ENCODE measurements at places on chromosomes 1 and 21. TPM values are rescaled to one million over a fixed set of nuclear protein-coding genes. Genes with fewer than 3 reads are reported as not detected.

- DNase-seq: peak; percentile 28
These were observed 61.6 kb downstream of the KLHDC7A start for GRCh38 chr1:18542351-18542750.

DNA sequence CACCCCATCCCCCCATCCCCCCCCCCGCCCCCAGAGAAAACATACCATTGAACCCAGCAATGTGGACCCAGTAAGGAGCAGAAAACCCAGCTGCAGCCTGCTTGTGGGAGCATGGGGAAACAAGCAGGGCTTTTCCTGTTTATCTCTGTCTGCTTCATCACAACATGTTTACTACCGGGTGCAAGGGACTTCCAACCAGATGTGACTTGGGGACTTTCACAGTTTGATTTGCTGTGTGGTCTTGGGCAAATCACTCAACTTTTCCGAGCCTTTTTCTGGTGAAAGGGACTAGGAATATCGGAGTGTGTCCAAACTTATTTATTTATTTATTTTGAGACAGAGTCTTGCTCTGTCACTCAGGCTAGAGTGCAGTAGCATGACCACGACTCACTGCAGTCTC, 3.2 kb downstream of the TMCC2 start:
- DNase-seq: peak; percentile 20

- no peak for DNase-seq
These were observed 27.3 kb upstream of the COL6A1 start for GRCh38 chr21:45954261-45954660.

- DNase-seq: no peak
These were observed 51.2 kb downstream of the DIPK1A start for GRCh38 chr1:92910081-92910480.

GRCh38 chr1:61334718-61335589, 252.6 kb downstream of the NFIA start:
- DNase-seq: no peak

DNA sequence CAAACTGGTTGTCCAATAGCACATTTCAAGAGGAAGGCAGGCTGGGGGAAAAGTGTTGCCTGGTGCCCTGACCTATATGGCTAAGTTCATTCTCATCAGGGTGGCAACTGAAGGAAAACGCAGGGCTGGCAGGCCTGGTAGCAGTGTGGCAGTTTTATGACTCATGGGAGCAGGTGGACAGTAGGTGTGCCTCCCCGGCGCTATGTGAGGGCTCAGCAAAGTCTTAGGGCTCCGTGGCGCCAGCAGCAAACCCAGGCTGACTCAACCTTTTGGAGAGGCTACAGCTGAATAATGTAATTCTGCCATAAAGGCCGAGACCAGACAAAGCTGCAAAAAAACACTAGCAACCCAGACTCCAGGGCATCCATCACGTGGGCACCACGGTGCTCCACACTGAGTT, 23.6 kb downstream of the GADD45A start:
- DNase-seq: no peak

DNA sequence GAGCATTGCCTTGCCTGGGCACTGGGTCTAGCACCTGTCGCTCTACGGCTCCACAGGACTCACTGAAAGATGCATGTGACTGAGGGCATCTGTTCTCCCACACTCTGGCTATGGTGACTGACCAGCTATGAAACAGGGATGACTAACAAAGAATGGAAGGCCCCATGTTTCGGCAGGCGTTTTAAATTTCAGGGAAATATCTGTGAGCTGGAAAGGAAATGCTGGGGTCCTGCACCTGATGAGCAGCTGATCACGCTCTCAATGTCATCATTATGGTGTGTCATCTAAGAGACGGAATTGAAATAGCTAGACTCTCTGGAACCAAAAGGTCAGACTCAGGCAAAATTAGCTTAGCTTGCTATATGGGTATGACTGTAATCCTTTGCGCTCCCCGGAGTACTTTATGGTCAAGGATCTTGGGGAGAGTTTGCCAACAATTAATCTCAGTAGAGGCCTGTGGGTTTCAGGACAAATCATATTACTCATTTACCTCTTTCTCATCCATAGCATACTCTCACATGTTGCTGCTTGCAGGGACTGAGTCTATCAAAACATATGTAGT, 24.5 kb upstream of the PALMD start:
- no peak for DNase-seq

GRCh38 chr1:231691618-231692259, 65.1 kb downstream of the DISC1 start:
- DNase-seq: no peak

- DNase-seq: no peak
These were observed 22.5 kb downstream of the BATF3 start for GRCh38 chr1:212677136-212677535.

Gene RHEX
- total RNA-seq: 17.3 TPM

GRCh38 chr1:205442051-205442725, 13.7 kb downstream of the BLACAT1 start:
- DNase-seq: peak; percentile 68

GRCh38 chr1:209527372-209527771, 56.1 kb upstream of the CAMK1G start:
- no peak for DNase-seq

DNA sequence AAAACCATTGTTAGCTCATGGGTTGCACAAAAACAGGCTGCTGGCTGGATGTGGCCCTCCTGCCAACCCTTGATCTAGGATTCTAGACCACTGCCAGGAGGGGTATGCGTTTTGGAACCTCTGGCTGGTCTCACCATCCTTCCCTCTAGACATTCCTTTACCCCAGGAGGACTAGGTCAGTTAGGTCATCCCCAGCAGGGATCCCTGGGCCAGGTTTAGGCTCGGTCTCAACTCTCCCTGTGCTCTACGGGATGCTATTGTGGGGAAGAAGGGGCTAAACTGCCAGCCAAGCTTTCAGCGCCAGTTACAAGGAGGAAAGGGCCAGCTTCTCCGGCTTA, 22.7 kb downstream of the SLC2A1 start:
- DNase-seq: peak; percentile 33

DNA sequence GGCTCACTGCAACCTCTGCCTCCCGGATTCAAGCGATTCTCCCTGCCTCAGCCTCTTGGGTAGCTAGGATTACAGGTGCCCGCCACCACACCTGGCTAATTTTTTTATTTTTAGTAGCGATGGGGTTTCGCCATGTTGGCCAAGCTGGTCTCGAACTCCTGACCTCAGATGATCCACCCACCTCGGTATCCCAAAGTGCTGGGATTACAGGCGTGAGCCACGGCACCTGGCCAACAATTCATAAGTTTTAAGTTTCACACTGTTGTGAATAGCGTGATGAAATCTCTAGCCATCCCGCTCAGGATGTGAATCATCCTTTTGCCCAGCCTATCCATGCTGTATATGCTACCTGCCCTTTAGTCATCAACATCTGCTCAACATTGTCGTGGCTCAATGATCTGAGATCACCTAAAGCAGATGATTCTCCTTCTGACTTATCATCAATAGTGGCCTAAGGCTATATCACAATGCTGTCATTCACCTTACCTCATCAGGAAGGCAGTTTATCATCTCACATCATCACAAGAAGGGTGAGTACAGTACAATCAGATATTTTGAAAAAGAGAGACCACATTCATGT, 2.6 kb downstream of the PFDN2 start:
- no peak for DNase-seq

Gene TIE1
- 59.4 TPM for total RNA-seq

Measured in upper lobe of right lung (tissue), 1 donor.